ENCODE measurements at places on chromosomes 2 and 18. TPM values are rescaled to one million over a fixed set of nuclear protein-coding genes. Genes with fewer than 3 reads are reported as not detected.
A peak's percentile ranks its signal among the peaks of the same experiment; 100 is the strongest.

DNA sequence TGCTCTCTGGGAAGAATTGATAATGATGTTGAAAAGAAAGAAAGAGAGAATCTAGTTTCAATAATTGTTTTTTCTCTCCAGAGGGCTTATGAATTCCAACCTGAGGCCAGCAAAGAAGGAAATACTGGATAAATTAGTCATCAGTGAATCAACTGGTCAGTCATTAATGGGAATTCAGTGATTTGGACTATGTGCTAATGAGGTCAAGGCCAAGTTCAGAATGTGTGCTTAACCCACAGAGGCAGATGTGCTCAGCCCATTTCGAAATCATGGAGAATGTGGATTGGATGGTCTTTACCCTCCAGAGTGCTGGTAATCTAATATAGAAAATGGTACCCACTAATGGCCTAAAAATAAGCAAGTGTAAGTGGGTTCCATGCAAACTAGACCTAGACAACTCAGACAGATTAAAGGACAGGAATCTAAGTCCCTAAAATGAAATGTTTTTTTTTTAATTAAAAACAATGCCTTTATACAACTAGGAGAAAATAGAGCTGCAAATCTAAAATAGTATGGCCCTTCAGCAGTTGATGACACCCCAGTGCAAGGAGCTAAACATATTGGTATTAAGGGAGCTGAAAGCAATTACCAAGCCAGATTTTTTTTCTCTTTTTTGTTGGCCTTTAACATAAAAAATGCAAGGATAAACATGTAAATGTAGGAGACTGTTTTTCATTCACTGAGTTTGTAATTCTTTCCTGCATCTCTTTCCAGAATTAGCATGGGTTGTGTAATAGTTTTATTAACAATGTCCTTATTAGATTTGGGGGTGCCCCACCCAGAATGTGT, 296.9 kb downstream of the SATB2 start:
- DNase-seq = peak; percentile 88

The DUSP19 gene
- 2.1 TPM for total RNA-seq

The KCNG2 gene
- total RNA-seq = not detected

GRCh38 chr2:26017464-26018183, 16.3 kb upstream of the RAB10 start:
- DNase-seq = no peak
